Panc1 (cell line): ENCODE measurements at places on chromosomes 1 and 21. TPM values are rescaled to one million over a fixed set of nuclear protein-coding genes. Genes with fewer than 3 reads are reported as not detected.

The CLDN19 gene
- total RNA-seq = 0.05 TPM

The GJA9 gene
- 0.10 TPM for total RNA-seq

The DNAJC28 gene
- 1.5 TPM for total RNA-seq

The OR2T11 gene
- total RNA-seq = not detected

The ACTL8 gene
- total RNA-seq = not detected

DNA sequence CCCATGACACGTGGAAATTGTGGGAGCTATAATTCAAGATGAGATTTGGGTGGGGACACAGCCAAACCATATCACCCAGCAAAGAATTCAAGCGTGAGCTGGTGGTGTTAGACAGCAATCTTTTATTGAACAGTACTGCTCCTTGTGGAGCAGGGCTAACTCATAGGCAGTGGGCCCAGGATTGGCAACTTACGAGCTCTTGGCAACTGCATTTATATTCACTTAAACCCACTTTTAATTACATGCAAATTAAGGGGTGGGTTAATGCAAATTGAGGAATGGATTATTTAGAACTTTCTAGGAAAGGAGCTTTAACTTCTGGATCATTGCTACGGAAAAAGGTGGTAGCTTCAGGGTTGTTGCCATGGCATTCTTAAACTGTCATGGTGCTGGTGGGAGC is 135.6 kb upstream of the KAZN start:
- no peak for DNase-seq

DNA sequence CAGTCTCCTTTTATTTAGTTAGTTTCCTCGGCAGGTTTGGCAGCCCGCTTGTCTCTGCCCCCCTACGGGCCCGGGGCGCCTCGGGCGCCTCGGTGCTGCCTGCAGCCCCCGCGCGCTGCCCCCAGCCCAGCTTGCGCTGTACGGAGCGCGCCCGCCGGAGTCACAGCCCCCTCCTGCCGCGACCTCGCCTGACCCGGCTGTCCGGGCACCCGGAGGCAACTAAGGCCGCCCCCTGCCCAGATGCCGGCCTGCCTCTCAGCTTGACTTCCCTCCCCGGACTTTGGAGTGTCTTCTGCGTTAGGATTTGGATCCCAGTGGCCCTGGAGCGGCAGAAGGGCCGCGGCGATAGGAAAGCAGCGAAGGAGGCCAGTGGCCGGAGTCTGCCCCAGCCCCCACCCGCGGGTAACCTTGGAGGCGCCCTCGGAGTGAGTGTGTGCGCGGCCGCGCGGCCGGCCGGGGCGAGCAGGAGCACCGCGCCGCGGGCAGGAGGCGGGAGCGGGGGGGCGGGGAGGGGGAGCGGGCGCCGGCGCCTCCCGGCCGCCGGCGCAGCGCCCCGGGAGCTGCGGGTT is 7.6 kb downstream of the CDKN2C start:
- DNase-seq = no peak

DNA sequence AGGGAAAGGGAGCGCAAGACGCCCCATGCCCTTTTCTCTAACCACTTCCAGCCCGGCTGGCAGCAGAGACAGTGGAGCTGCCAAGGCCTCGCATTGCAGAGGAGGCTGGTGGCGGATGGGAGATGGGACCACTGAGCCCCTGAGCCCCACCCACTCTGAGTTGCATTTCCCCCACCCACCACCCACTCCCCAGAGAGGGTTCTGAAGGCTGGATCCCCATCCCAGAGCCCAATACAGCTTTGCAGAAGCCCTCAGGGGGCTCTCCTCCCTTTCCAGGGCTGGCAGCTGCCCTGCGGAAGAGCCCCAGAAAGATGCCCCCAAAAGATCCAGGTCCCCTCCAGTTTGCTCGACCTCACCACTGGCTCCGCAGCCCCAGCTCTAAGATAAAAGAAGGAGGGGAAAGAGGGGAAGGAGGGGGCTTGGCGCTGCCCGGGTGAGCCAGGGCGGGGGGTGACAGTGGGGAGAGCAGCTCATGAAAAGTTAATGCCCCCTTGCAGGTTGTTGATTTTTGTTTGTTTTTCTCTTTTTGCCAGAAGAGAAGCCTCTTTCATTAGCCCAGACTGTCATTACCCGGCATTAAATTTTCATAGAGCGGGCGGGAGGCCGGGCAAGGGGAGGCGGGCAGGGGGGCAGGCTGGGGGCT is 38.4 kb upstream of the CASZ1 start:
- no peak for DNase-seq

- no peak for DNase-seq
Observed at GRCh38 chr1:13825033-13825432, 125.0 kb downstream of the PRDM2 start.

DNA sequence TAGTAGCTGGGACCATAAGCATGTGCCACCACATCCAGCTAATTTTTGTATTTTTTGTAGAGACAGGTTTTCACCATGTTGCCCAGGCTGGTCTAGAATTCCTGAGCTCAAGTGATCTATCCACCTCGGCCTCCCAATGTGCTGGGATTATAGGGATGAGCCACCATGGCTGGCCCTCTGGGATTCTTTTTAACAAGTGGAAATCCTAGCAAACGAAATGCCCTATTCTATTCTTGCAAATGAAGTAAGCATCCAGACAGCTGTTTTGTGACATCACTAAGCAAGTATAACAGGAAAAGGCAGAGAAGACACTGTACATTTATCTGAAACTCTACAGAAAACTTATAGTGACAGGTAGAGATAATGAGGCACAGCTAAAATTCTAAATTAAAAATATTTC is 86.4 kb downstream of the DDAH1 start:
- DNase-seq = no peak
